ENCODE measurements at places on chromosomes 5 and 9. TPM values are rescaled to one million over a fixed set of nuclear protein-coding genes. Genes with fewer than 3 reads are reported as not detected.

DNA sequence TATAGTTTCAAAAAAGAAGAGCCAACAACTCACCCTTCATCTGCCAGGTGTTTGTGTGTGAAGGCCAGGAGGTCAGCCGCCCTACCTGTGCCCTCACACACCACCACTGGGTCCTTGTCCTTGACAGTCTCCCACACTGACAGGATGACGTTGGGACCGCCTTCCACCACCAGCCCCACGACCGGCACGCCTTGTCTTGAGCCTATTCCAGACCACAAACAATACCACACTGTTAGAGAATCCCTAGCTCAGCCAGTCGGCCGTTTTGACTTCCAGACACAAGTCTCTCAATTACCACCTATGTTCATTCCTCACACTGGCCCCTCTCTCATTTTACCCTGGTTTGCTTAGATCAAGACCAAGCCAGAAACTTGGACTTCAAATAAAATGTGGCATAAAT lies 66.1 kb downstream of the TRPM6 start:
- DNase-seq, result no peak

GRCh38 chr5:159631001-159631400 lies 285.3 kb upstream of the ADRA1B start:
- no peak for DNase-seq

GRCh38 chr5:132099076-132099748 lies 25.6 kb downstream of the CSF2 start:
- peak; percentile 29 for DNase-seq

DNA sequence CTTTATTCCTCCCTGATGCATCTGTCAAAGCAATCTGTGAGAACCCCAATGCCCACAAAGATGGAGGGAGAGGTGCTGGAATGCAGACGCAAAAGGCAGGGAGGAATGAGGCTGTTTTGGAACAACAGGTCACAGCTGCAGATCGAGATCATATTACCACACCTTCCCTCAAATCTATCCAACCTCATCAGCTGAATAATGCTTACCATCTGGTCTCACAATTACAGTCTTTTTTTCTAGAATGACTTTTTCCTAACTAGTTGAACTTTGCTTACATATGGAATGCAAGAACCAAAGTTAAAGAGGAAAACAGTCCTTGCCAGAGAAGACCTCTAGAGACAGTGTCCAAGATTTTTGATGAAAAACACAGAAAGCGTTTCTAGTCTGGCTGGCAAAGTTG lies 158.1 kb downstream of the LPAR1 start:
- no peak for DNase-seq

Gene FCN1
- not detected for total RNA-seq

- no peak for DNase-seq
These were observed 8.8 kb downstream of the SPIN1 start for GRCh38 chr9:88396836-88397577.

Gene SLC12A2
- 19.9 TPM for total RNA-seq

Gene UGT3A2
- total RNA-seq, result 13.5 TPM

DNA sequence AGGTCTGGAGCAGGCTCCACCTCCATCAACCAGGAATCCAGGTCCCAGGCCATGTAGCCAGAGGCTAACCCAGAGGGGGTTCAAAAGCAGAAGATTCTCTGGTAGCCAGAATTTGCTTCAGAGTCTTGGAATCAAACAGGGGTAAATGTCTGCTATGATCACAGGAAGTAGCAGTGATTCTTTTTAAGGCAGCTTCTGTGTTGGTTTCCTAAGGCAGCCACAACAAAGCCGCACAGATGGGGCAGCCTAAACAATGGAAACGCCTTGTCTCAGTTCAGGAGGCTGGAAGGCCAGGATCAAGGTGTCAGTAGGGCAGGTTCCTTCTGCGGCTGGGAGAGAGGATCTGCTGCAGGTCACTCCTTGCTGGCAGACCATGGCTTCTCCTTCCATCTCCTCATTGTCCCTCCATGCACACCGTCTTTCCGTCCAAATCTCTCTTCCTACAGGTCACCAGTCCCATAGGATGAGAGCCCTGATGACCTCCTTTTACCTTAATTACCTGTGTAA lies 167.3 kb downstream of the ROR2 start:
- DNase-seq, result peak; percentile 38

- DNase-seq, result no peak
These were observed 121.3 kb downstream of the DAB2IP start for GRCh38 chr9:121772600-121773285.

DNA sequence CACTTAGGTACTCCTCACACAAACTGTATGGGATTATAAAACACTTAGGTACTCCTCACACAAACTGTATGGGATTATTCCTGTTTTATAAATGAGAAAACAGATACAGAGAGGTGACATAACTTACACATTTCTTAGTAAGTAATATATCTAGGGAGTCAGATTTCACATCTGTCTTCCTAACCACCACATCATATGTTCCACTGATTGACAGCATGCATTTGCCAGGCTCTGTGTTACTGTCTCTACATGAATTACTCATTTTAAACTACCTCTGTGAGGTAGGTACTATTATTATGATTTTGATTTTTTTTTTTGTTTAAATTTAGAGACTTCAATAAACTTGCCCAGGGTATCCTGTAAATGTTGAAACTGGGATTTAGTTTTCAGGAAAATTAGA lies 232.7 kb downstream of the CCDC171 start:
- DNase-seq, result no peak

- DNase-seq, result no peak
These were observed 228.7 kb downstream of the ADAMTS6 start for GRCh38 chr5:65252977-65253376.

Gene ENC1
- 64.7 TPM for total RNA-seq

DNA sequence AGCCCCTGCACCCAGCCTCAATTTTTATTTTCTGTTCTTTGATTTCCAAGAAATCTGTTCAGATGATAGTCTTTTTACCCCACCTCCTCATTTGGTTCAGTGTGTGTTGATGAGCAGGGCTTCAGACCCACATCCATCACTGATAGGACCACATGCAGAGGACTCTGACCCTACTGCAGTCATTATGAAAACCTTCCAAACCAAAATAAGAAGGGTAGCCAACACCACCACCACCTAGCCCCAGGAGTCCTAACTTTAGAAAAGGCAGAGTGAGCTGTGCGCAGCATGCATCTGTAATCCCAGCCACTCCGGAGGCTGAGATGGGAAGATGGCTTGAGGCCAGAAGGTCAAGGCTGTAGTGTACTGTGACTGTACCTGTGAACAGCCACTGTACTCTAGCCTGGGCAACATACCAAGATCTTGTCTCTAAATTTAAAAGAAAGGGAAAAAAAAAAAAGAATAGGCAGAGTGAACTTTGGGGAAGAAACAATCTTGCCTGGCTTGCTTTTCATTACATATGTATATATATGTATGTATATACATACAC lies 13.0 kb downstream of the CDKN2AIPNL start:
- no peak for DNase-seq

DNA sequence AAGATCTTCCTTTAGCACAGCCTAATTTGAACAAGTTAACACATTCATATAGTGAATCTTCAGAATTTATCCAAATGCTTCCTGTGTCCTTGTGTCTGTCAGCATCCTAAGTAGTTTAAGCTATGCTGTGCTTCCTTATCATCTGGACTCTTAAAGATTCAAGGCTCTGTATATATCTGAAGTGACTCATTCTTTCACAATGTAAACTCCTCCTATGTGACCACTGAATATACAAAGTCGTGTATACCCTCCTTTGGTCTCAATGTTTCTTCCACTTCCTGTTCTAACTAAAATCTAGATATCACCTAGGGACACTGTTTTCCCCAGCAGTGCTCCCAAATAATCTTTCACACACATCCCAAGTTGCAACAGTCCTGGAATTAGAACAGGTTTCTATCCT lies 935.7 kb upstream of the NUDT12 start:
- DNase-seq, result no peak

DNA sequence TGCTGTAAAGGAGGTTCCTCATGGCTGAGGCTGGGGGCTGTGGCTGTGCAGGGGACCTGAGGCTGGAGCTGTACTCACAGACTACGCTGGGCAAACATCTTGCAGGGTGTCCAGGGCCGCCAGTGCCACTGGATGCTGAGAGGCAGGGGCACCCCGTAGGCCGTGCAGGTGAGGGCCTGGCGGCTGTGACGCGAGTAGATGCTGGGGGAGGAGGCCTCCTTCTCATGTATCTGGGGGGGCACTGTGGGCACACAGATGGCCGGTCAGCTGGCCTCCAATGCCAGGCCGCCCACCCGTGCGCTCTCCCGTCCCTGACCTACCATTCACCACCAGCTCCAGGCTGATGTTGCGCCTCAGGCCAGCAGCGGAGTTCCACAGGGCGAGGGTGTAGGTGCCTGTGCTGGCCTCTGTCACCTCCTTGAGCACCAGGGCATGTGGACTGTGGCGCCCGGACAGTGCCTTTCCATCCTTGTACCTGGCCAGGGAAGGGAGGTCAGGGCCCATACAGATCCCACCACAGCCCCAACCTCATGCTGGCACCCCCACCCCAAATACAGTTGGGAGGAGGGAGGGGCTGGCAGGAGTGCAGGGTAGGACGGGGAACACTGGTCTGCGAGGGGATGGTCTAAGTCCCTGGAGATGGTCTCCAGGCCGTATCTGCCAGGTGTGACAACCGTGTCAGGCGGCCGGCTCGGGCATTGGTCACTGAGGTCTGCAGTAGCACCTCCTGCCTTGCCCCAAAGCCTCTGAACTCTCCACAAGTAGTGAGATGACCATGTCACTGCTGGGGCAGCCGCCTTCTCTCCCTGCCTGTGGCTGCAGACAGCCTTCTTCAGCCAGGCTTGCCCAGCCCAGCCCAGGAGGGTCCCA lies 23.4 kb downstream of the FLT4 start:
- DNase-seq, result no peak

DNA sequence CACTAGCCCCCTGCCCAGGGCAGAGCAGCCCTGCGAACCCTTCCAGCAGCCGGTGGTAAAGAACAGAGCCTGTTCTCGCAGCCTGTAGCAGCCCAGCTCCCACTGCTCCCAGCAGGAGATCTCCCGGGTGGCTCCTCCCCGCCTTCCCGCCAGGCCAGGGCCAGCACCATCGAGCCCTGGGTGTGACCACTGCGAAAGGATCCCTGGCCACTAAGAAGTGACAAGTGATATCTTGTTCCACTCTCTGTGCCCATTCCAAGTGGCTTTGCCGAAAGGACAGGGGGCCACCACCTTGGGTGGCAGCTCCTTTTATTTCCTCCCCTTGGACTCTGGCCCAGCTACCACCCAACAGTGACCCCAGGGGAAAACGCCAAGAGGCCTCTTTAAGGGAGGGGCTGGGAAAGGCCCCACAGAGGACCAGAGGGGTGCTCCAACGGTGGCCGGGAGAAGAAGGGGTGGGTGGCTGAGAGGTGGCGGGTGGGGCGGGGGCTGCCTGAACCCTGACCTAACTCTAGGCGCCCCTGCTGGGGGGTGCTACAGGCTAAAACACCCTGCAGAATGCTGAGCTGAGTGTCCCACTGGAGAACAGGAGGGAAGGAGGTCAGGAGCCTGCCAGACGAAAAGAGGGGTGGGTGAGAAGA lies 1.6 kb downstream of the NACC2 start:
- DNase-seq, result peak; percentile 72

DNA sequence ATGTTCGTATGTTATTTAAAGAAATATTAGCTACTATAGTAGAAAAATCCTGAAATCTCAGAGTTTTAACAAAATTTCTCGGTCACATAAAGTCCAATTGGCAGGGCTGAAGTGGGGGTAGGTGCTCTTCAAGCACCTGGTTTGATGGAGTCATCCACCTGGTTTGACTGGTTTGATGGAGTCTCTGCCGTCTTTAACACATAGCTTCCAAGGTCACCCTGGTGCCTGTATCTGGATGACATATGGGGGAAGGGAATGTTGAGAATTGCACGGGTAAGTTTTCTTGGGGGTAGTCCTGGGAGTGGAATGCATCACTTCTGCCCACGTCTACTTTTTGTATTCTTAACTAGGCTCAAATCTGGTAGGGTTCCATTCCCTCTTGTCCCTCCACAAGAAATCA lies 351.2 kb downstream of the SH3GL2 start:
- no peak for DNase-seq

GRCh38 chr9:92669527-92669889 lies 423 bp downstream of the IPPK start:
- peak; percentile 75 for DNase-seq

DNA sequence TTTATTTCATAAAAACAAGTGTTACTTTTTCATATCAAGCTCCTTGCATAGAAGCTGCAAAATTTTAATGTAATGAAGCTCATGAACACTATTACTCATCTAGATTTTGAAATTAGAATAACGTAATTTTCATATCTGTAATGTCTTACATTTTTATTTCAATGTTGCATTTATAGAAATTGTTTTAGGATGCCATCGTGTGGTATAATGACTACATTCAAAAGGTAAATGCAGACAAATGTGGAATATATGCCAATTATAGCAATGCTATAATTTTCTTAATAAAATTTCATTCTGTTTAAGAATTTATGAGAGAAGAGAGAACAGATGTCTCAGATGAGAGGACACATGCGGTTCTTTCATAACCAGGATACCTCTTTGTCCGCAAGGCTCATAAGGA lies 230.2 kb downstream of the TMEM232 start:
- no peak for DNase-seq

DNA sequence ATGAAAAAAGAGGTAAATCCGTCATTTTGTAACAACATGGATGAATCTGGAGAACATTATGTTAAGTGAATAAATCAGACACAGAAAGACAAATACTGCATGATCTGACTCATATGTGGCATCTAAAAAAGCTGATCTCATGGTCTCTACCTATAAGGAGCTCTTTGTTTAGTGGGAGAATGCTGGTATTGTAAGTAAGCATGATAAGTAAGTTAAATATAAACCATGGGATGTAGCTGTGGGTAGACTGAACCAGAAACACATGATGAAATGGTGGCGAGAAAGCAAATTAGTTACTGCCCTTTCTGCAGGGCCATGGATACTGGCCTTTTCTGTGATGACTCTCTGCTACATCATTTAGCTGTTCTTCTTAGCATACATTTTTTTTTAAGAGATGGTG lies 66.4 kb upstream of the RUSC2 start:
- DNase-seq, result no peak

GRCh38 chr9:137006116-137007003 lies 10.0 kb upstream of the CLIC3 start:
- DNase-seq, result no peak

DNA sequence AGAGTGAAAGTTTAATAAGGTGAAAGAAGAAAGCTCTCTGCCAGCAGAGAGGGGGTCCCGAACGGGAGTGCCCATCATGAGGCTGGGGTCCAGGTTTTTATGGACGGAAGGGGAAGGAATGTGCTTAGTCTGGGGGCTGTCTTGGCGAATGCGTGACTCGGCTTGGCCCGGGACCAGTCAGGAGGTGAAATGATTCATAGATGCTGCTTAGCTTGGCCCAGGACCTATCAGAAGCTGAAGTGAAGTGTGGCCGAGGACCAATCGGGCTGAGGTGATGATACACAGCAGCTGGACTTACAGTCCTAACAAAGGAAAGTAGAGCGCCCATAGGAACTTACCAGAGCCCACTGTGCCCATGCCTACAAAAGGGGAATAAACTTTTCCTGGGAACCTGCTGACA lies 3.9 kb upstream of the FKTN start:
- peak; percentile 48 for DNase-seq

GRCh38 chr9:121930956-121931355 lies 162.2 kb downstream of the TTLL11 start:
- no peak for DNase-seq

GRCh38 chr5:10133830-10134229 lies 115.9 kb downstream of the ATPSCKMT start:
- peak; percentile 57 for DNase-seq

GRCh38 chr5:120614531-120615180 lies 150.6 kb downstream of the PRR16 start:
- no peak for DNase-seq
